Epithelial cell of proximal tubule (primary cell): ENCODE measurements at places on chromosomes 2 and 18.

GRCh38 chr18:59123588-59124369 is 15.9 kb upstream of the SEC11C start:
- DNase-seq = peak; percentile 56

DNA sequence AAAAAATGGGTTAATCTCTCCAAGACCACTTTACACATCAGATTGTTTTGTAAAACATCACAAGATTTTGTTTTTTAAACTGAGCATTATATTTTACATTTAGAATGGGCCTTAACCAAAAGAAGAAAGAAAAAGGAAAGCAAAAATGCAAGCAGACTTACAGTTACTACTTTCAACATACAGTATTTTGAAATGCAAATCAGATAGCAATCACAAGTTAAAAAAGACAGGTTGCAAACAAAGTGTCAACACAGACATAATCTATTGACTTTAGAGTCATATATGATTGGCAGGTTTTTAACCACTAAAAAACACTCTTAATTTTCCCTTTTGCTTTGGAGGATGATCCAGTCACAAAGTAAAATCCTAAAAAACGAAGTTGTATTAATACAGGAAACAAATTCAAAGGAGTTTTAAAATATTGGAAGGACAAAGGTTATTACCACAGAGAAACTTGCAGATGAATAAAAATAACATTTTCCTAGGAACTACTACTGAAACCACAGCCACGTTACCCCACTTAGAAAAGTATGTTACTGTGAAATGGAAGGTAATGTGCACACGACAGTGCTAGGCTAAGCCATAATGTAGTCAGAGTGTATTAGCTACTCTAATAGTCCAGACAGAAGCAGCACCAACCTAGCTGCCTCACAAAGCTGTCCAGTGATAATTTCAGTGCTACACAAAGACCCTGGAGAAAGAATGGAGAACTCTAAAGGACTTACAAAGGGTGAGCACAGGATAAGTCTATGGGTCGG is 22.9 kb downstream of the DARS1 start:
- no peak for DNase-seq

DNA sequence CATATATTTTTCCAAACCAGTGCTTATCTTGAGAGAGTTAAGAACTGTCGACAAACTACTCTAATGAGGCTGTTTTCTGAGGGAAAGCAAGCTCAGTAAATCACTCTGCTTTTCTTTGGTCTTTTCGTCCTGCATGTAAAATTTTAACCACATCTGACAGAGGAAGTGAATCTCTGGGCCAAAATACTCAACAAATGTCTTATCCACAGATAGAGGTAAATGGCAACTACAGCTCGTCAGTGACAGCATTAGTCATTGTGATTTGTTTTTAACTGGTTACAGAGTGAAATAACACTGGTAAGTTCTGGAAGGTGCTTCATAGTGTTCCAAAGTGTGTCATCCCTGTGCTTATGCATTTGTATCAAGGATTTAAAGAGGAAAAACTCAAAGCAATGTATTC is 82.6 kb upstream of the SLC8A1 start:
- no peak for DNase-seq

DNA sequence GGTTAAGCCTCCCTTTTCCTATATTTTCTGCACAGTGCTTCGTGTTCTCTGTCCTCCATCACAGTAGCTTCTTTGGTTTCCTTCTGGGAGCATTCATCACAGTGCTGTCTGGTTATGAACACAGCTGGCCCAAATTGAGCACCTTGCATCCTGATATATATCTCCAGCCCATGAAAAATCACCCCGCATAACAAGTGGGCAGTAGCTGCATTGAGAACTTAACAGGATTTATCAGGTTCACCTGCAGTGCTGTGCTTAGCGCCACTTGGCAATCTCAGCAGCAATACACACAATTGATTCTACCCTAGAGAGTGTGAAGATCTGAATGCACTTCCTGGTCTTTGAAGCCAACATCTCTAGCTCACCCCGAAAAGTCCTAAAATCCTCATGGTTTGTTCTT is 408.0 kb downstream of the RNF144A start:
- no peak for DNase-seq

GRCh38 chr2:108029496-108029895 is 43.2 kb downstream of the SLC5A7 start:
- DNase-seq = no peak

DNA sequence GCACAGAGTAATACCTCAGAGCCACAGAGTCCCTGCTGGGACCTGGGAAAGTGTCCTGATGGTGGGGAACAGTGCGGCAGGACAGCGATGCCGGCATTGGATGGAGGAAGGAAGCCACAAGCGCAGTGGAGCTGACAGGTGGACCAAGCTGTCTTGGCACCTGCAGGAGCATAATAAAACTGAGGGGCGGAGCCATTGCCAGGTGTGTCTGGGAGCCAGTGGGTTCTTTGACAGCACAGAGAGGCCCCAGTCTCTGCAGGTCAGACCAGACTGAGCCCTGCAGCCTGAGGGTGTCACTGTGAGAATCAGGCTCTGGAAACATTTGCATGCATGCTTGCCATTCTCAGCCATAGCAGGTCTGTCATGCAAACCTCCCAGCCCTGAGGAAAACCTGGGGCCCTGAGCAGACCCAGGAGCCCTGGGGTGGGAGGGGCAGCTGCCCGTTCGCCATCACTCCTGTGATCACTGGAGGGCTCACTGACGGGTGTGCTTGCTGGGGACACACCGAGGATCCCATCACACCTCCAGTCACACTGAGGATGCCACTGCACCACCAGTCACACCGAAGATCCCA is 210.5 kb upstream of the HDAC4 start:
- DNase-seq = no peak

DNA sequence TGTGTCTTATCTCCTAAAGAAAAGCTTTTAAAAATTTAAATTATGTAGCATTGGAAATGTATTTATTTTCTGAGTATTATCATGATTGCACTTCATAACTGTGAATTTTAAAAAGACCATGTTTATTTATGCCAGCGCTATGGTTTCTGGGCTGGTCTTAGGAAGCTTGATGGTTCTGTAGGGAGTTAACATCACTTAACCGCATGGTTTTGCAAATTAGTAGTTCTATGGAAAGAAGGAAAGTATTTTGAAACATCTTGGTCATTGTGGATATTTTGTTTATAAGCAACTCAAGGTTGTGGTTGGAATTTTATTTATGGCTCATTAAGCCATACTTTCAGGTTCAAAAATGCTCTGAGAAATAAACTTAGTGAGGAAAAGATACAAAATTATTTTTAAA is 549.4 kb downstream of the STK39 start:
- DNase-seq = no peak

DNA sequence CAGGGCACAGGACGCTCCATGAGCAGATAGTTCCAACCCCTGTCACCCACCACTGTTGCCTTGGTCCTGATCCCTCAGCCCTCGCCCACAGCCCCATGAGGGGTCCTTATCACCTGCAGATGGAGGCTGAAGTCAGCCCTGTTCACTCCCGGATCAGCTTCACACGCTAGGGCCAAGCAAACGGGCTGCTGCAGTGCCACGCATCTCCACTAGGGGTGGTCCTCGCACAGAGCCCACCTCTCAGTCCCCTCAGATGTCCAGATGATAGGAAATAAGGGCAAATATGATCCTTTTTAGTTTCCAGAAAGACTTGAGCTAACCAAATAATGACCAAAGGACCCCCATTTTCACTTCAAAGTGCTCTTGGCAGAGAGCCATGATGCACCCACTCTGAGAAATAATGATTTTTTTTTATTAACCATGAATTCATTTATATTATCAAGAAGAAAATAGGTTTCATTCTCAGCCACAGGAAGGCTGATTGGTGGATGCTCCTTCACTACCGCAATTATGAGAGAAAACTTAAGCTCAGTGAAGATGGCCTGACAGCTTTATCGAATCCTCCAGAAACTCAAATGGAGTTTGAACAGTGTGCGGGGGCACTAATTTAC is 71.9 kb upstream of the KLHL29 start:
- DNase-seq = no peak

GRCh38 chr2:240369801-240370585 is 65.5 kb upstream of the GPC1 start:
- no peak for DNase-seq

- no peak for DNase-seq
Observed at GRCh38 chr2:109032229-109032820, 43.3 kb upstream of the EDAR start.

DNA sequence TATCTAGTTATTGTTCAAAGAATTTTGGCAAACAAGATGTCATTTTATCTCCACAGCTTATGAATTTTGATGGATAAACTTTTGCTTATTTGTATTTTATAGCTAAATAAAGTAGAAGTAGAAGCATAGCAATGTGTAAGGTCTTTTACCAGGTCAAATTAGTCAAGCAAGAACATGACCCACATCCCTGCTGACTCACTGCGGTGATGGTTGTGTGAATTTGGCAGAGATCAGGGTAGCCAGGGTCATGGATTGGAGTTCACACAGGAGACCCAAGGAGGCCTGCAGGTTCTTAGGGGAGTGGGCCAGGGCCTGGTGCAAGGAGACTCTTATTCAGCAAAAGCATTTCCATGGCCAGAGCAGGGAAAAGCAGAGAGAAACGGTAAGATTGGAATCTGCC is 18.7 kb downstream of the SP140 start:
- DNase-seq = no peak

DNA sequence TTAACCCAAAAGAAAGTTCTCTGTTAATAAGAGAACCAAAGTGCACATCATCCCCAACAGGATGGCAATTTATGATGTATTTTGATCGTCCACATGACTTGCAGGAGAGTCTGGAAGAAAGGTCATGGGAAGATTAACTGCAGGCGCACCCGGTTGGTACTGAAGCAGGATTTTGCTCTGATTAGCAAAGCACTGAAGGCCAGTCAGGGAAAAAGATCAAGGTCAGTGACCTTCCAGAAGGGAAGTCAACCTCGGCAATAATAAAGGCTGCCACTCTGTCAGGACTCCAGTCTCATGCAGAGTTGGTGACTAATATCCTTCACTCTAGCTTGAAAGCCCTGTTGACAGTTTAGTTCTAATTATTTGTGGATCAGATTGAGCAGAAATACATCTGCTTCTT is 432.7 kb upstream of the RAB12 start:
- no peak for DNase-seq

DNA sequence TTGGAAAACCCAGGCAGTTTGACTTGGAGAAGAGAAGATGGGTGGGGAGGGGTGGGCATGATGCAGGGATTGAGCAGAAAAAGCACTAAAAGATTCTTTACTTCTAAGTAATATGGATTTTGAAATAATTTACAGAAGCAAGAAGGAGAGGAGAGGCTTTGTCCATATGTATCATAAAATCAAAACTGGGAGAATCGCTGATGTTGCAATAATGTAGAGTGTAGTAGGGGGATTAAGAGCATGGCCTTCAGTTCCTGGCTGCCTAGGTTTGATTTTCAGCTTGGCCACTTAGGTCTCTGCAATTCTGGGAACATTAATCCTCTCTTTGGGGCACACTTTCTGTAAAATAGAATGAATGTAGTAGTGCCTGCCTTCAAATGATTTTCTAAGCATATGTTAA is 1760.4 kb upstream of the CELF4 start:
- no peak for DNase-seq

- DNase-seq = no peak
Observed at GRCh38 chr2:48725696-48726494, 29.6 kb downstream of the LHCGR start.

GRCh38 chr2:135998879-135999278 is 13.5 kb upstream of the DARS1 start:
- DNase-seq = no peak

GRCh38 chr2:20184067-20184938 is 40.6 kb downstream of the SDC1 start:
- DNase-seq = peak; percentile 78

GRCh38 chr2:222877556-222878300 is 16.9 kb downstream of the ACSL3 start:
- no peak for DNase-seq

DNA sequence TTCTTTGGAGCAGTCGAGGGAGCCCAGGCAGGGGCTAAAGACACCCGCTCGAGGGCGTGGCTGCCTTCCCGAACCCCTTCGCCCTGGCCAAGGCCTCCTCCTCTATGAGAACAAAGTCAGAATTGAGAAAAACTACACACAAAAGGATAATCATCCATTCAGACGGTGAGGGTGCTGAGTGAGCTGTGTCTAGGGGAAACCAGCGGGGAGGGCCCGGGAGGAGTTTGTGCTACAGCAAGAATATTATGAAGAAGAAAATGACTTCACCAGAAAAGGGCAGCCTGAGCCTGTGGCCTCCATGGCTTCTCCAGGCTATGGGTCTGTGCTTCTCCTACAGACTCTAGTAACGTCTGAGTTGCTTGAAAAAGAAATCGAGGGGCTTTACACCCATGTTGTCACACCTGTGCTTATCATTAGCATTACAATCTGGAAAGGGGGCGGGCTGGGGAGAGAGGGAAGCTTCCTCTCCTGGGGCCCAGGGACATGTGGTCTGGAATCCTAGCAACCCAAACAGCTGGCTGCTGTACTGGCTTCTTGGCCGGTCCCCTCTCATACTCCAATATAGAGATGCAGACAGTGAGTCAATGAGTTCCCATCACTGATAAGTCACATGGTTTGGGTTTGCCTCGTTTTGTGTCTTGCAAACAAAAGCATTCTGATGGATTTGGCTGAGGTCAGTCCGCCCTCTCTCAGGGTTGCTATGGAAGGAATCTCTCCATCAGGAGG is 52.0 kb upstream of the ARL4C start:
- DNase-seq = no peak

DNA sequence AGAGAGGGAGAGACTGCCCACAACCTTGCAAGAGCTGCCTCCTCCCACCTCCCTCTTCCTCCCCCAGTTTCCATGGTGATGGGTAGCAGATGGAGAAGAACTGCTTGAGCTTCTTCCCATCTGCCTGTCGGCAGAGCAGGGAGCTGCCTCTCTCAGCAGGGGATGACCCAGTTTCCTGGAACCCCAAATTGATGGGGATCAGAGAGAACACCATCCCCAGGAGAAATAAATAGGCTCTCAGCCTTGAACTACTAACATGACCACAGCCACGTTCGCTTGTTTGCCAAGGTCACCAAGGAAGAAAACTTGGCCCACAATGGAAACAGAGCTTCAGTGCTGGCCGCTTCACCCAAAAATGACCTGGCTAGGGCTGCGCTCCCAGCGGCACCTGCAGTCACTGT is 82.2 kb downstream of the ADD2 start:
- no peak for DNase-seq

DNA sequence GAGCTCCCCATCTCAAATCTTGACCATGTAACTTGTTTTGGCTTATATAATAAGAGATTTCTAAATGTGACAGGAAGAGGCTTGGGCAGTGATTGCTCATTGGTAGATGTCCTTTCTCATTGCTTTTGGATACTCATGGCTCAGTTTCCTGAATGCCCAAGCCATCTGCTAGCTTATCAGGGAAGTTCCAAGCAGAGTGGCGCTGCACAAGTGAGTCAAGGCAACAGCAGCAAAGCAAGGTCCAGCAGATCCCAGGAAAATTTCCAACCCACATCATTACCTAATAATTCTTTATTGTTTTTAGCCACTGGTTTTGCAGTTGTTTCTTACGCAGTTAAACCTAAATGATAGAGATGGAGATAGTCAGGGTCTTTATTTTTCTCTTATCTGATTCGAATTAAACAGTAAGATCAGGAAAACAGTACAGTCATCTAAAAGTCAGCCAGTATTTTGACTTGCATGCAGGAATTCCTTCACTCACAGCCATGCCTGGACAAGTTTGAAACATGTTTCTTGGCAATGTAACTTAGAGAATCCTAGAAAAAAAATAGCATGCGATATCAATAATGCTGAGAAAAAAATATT is 349.7 kb upstream of the TMEFF2 start:
- DNase-seq = no peak
